ENCODE measurements at places on chromosomes 4 and X.

GRCh38 chr4:185142564-185142911 is 528 bp upstream of the SLC25A4 start:
- DNase-seq: no peak

- no peak for DNase-seq
These were observed 162.8 kb downstream of the WDFY3 start for GRCh38 chr4:84803720-84804119.

GRCh38 chr4:37477126-37477525 is 209.1 kb downstream of the RELL1 start:
- no peak for DNase-seq

GRCh38 chrX:154730253-154730891 is 20.5 kb downstream of the GAB3 start:
- DNase-seq: no peak

GRCh38 chrX:119721487-119721886 is 28.5 kb upstream of the SEPTIN6 start:
- no peak for DNase-seq

GRCh38 chrX:53116101-53116500 is 22.2 kb downstream of the KANTR start:
- no peak for DNase-seq

DNA sequence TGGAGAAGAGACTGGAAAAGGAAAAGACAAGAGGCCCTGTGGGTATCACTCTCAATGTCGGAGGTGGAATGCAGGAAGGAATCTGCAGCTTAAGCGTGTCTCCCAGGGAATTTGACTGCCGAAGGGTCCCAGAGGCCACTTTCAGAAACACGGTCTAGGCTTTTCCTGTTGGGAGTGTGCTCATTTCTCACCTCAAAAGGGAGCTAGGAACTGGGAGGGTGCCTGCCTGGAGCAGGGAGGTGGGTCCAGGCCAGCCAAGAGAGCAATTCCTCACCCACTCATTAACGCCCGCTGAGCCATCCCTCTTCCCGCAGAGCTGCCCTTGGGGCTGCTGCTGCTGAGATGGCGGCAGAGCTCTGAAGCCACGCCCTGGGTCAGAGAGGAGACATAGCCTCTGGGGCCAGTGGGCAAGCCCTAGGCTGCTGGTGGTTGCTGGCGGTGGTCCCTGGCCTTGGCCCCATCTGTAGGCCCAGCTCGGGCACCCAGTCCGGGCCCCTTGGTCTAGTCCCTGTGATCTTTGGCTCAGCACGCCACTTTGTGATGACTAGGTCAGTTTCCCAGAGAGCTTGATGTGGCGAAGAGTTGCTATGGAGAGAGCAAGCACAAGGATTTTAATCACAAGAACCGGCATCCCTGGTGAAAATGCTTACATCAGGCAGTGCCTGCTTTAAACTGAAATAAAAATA is 4.1 kb downstream of the ZNF185 start:
- no peak for DNase-seq

GRCh38 chr4:158871335-158871724 is 102.5 kb downstream of the FNIP2 start:
- no peak for DNase-seq

GRCh38 chrX:126065901-126066660 is 100.0 kb downstream of the DCAF12L2 start:
- DNase-seq: no peak
